ENCODE measurements at places on chromosomes 1 and 21.

DNA sequence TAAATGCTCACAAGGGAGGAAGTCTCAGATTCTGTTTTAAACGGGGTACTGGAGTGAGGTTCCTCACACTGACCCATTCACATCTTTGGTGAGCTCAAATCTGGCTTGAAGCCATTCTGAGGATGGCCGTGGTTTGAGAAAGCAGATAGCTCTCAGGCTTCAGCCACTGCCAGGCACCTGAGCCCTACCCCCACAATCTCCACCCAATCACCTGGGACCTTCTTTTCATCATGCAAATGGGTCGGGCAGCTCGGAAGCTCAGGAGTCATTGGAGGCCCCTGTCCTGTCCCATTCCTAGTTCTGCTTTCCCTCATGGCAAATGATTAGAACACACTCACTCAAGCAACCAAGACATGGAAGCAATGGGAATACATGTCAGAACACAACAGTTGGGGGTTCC is 141.4 kb upstream of the ETS2 start:
- no peak for DNase-seq

DNA sequence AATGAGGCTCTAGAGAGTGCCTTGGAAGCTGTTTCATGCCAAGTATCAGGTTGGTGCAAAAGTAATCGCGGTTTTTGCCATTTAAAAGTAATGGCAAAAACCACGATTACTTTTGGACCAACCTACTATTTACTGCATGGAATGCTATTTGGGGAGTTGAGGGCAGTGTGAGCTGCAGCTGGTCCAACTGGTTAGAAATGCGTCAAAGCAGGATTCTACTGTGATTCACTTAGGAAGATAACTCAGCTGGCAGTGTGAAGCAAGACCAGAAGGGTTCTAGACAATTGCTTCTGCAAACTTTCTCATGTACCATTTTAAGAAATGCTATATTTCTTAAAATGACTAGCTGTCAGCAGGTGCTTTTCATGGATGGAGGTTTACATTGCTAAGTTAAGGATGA is 21.2 kb upstream of the PLA2G2C start:
- DNase-seq, result no peak

DNA sequence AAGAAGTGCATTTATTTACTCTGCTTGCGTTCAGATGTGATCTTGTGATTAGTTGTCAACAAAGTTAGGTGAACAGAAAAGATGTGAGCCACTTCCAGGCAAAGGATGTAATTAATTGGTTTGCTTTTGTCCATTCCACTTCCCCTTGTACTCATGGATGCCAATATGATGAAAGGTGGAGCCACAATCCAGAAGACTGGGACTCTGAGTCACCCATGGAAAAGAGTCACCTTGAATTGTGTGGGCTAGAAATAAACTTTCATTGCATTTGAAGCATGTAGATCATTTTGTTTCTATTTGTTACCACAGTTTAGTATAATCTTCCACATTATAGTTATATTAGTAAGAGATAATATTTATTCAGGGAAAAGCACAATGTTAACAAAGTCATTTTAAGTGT is 684.2 kb downstream of the LTN1 start:
- DNase-seq, result no peak

DNA sequence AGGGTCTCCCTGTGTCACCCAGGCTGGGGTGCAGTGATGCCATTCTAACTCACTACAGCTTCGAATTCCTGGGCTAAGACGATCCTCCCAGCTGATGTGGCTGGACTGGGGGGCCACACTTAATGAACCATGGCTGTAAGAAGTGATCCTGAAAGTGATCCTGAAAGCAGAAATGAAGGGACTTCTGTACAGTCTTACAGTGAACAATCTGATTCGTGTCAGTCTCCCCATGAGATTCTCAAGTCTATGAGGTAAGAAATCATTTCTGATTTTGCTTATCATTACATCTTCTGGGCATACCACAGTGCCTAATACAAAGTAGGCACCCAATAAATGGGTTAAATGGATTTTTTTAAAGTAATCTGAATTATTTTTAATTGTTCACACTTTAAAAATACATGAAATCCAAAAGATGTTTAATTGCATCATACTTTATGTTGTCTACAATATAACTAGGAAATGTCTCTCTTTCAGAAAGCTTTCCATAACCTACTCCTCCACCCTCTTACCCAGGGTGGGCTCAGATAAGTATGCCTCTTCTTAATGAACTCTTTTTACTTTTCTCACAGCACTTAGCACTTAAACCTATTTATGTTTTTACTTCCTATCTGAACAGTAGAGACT is 21.5 kb downstream of the TUT4 start:
- no peak for DNase-seq

DNA sequence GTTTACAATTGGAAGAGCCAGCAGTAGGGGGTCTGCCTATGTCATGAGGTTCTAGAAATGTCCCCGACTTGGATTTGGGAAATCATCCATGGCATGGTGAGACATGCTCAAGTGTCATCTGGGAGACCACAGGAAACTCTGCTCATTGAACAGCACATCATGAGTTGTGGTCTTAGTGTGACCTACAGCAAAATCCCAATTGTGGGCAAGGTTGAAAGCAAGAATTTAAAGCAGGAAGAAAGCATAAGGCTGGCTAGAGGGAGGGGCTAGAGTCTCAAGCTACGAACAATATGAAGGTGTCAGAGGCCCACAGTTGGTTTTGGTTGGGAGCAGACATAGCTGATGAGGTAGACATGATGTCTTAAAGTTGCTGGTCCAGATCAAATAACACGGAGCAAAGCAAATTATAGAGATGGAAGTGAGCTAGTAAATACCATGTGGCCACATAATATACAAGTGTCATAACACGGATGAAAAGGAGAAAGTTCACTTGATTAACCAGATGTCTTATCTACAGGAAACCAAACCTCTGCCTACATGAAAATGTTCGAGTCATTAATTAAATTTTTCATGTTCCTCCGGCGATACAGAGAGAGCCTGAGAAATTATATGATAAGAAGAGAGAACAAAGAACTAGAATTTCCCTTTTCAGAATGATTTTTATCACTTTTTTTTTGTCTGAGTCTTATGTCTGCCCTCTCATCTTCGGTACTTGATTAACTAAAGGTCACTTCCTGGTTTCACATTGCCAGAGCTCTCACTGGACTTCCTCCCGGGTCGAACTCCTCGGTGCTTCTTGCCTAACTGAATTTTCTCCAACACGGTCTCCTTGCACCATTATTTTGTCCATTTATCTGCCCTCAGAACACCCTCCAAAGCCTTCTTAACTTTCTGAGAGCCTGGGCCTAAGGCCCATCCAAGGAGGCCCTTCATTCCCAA is 67.5 kb upstream of the DUSP10 start:
- no peak for DNase-seq

DNA sequence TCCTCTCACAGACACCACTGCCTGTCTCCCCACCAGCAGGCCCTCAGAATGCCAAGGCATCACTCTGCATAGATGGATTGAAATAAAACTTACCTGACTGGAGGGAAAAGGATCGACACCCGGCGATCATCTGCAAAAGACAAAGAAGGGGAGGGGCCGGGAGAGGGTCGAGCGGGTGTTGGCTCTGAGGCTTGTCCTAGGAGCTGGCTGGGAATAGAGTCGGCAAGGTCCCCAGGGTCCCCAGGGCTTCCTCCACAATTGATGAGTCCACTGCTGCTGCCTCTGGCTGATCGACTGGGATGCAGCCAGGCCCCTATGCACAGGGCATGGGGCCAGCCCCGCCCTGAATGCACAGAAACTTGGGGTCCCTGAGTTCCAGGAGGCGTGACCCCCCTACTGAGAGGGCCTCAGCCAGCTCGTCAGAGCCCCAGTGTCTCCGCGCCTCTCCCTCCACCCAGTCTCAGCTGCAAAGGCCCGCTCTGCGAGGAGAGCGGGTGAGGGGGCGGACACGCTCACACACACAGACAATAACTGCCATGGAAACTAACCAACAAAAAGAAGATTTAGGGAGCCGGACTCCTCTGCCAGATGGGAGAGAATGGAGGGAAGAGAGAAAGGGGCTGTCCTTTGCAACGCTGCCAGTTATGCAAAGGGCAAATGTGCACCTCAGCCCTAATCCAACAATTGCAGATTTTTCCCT is at the start of gene KLHDC8A:
Gene KLHDC8A, minus strand, starts transcription at position 483 of the 700 bp plus-strand sequence. CDS start 13,318 bp downstream, outside the sequence.
- DNase-seq, result no peak

GRCh38 chr1:116886291-116886878 is 23.3 kb upstream of the PTGFRN start:
- no peak for DNase-seq

GRCh38 chr1:43789604-43790550 is 82.5 kb downstream of the ST3GAL3 start:
- no peak for DNase-seq

- DNase-seq, result no peak
These were observed 101.1 kb upstream of the ERRFI1 start for GRCh38 chr1:8127171-8127641.

- no peak for DNase-seq
These were observed 14.3 kb downstream of the LMX1A start for GRCh38 chr1:165342168-165342567.

DNA sequence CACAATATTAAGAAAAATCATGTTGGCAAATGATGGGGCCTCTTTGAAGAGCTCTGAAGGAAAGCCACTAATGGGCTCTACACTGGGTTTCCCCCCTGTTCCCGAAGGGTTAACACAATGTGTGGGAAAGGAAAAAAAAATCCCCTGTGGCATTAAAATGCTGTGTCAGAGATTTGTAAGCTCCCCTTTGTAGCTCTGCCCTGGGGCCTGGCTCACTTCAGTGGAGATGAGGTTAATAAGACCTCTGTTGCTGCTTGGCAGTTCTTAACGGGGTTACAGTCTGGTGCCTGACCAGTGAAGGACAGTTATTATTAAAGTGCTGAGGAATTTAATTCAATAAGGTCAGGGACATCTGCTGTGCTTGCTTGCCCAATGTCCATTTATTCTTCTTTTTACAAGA is 129.7 kb upstream of the UBE2U start:
- no peak for DNase-seq

GRCh38 chr1:43293896-43294760 is 6.7 kb upstream of the TIE1 start:
- DNase-seq, result no peak

DNA sequence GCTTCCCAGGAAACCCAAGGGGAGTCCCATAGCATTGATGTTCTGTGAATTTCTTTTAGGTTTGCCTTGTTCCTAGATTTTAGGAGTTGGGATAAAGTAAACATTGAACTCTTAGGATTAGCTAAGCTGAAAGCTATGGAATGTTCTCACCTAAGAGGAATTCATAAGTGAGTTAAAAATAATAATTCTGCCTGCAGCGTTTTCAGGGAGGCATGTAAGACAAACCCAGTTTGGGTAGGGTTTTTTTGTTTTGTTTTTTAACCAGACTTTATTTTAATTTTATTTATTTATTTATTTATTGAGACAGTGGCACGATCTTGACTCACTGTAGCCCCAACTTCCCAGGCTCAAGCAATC is 28.9 kb upstream of the CD101 start:
- no peak for DNase-seq

GRCh38 chr1:1123581-1124507 is 8.0 kb upstream of the C1orf159 start:
- no peak for DNase-seq

DNA sequence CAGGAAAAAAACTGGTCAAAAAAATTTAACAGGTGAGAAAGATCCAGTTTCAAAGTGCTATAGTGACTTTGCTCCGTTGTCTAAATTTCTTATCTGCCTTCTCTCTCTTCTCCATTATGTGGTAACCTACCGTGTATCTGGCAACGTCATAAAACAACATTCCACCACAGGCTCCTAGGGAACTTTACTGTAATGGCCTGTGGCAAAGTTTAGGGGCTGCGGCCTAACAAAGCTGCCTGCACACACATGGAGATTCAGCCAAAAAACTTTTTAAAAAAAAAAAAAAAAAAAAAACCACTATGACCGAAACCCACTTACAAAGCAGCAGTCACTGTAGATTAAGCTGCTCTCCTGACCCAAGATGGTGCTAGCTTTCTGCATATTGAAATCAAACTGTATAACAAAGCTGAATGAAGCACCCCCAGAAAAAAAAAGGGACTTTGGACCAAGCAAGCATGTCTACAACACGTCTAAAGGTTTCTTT is 202.6 kb downstream of the SLC45A1 start:
- DNase-seq, result no peak

GRCh38 chr1:118862755-118863154 is 125.4 kb downstream of the TBX15 start:
- DNase-seq, result no peak

DNA sequence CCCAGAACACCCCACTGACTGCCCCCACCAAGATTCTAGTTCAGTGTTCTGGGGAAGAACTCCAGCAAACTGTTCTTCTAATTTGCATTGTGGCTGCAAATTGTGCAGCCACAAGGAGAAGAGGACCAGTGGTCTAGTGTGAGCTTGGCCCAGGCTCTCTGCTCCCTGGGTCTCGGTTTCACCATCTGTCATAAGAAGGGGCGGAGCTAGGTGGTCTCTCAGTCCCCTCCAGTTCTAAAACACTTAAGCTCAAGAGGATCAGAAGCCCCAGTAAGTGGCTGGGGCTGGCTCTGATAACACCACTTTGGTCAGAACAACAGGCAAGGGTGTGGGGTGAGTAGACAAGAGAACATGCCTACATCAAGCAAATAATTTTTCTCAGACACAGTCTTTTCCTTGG is 99.9 kb downstream of the BEND5 start:
- DNase-seq, result no peak

- DNase-seq, result no peak
These were observed 3.8 kb downstream of the TNN start for GRCh38 chr1:175071276-175071943.

DNA sequence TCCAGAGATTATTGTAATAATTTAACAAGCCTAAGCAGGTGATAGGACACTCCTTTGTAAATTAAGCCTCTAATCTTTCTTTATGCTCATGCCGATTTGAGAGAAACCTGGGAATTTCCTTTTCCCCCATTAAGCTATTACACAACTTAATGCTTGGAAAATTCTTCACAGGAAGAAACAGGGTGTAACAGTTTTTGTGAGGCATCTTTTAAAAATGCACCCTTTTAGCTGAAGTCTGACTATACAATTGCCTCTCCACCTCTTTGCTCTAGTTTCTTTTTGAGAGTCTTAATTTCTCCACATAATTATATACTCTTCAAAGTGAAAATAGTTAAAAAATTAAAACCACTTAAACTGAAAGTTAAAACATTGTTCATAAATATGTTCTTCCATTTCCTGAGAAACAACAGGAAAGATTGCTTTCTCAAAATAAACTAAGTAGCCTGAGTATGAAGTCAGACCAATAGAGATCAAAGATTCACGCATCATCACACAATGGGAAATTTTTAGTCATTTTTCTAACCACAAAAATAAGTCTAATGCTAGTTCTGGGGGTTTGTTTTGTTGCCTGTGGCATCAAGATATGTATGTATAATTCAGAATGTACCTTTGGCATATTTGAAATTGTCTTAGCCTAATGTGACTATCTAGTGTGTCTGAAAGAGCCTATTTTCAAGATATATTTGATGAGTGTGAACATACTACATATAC is 34.7 kb downstream of the LRRC8D start:
- DNase-seq, result peak; percentile 27

DNA sequence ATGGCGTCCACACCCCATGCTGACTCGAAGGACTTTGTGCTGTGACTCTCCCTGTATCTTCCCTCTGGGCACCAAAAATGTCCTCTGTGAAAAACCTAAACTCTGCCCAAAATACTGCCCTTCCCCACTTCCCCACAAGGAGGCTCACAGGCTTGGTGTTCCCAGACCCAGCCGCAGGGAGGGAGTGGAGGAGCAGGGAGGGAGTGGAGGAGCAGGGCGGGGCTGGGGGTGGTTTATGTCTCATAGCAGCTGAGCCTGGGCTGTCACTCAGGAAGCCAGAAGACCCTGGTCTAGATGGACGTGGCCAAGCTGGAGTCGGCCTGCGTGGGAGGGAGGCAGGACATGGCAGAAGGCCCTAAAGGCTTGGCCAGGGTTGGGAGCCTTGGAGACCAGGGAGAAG is 461.7 kb downstream of the PTPRU start:
- DNase-seq, result no peak

- DNase-seq, result no peak
These were observed 11.3 kb upstream of the MAP10 start for GRCh38 chr1:232793944-232794343.
